Epithelial cell of proximal tubule (primary cell): ENCODE measurements at places on chromosomes 16 and 17. TPM values are rescaled to one million over a fixed set of nuclear protein-coding genes. Genes with fewer than 3 reads are reported as not detected.
A peak's percentile ranks its signal among the peaks of the same experiment; 100 is the strongest.

GRCh38 chr16:15752717-15753488 is 102.9 kb downstream of the NDE1 start:
- DNase-seq = no peak

DNA sequence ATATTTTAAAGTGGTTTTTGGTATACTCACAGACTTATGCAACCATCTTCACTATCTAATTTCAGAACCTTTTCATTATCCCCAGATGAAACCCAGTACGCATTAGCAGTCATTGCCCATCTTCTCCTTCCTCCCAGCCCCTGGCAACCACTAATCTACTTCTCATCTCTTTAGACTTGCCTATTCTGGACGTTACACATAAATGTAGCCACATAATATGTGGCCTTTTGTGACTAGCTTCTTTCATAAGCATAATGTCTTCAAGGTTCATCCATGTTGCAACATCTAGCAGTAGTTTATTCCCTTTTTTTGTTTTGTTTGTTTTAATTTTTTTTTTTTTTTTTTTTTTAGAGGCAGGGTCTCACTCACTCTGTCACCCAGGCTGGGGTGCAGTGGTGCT is 28.5 kb upstream of the C17orf107 start:
- no peak for DNase-seq

- peak; percentile 61 for DNase-seq
These were observed 53.1 kb downstream of the MRM3 start for GRCh38 chr17:835263-835662.

DNA sequence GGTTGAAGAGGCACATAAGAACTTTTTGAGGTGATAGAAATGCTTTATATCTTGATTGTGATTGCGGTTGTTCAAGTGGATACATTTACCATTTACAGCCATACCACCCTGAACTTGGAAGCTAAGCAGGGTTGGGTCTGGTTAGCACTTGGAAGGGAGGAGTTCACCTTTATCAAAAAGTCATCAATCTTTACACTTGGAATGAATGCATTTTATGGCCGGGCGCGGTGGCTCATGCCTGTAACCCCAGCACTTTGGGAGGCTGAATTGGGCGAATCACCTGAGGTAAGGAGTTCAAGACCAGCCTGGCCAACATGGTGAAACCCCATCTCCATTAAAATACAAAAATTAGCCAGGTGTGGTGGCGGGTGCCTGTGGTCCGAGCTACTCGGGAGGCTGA is 9.5 kb upstream of the GJD3 start:
- DNase-seq = no peak

DNA sequence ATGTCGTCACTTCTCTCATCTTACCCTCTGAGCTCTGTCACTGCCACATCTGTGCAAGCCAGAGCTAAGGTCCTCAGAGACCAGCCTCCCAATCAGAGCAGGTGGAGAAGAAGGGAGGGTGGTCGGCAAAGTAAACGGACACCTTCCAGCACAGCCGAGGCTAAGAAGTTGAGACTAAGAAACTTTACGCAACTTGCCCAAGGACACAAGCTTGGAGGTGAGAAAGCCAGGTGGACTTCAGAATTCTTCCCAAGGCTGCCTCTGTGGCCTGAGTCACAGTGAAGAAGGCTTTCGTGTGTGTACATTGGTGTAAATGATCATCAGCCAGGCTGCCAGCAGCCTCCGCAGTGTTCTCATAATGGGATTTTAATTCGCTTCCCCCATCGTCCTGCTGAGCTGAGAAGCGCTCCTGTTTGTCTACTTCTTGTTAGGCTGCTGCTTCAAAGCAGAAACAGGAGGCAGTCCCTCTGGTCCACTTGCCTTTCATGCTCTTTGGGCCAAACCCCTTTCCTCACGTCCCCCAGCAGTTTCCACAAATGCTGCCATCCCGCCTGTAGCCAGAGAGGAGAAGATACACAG is 125.0 kb upstream of the RPL38 start:
- DNase-seq = no peak

- no peak for DNase-seq
These were observed 11.4 kb upstream of the MRPS23 start for GRCh38 chr17:57861000-57861789.

- DNase-seq = no peak
These were observed 157.7 kb downstream of the CCDC182 start for GRCh38 chr17:57587193-57587969.

GRCh38 chr17:2028737-2029136 is 1.2 kb upstream of the DPH1 start:
- no peak for DNase-seq

- no peak for DNase-seq
These were observed 151.1 kb downstream of the AHSP start for GRCh38 chr16:31678649-31679325.

GRCh38 chr16:89481356-89481955 is 8.9 kb downstream of the ANKRD11 start:
- no peak for DNase-seq

- no peak for DNase-seq
These were observed 171.9 kb upstream of the ZNF267 start for GRCh38 chr16:31701734-31702133.

DNA sequence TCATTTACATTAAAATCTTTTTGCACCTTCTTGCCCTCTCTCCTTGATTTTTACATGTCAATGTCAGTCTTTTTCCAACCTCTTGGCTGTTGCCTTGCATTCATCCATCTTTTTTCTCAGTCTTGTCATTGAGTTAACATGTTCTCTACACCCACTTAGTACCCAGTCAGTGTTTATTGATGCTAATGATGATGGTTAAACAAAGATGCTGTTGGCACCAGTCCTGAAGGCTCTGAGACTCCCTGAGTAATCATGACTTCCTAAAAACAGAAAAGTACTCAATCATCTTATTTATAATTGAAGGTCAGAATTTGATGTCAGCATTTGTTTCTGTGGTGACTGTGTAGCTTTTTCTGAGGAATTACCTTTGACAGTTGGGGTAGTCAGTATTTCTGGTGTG is 104.5 kb downstream of the NLK start:
- no peak for DNase-seq

GRCh38 chr17:43636426-43636825 is 25.3 kb downstream of the MEOX1 start:
- no peak for DNase-seq

GRCh38 chr16:89018282-89019158 is 41.5 kb upstream of the CBFA2T3 start:
- DNase-seq = no peak

DNA sequence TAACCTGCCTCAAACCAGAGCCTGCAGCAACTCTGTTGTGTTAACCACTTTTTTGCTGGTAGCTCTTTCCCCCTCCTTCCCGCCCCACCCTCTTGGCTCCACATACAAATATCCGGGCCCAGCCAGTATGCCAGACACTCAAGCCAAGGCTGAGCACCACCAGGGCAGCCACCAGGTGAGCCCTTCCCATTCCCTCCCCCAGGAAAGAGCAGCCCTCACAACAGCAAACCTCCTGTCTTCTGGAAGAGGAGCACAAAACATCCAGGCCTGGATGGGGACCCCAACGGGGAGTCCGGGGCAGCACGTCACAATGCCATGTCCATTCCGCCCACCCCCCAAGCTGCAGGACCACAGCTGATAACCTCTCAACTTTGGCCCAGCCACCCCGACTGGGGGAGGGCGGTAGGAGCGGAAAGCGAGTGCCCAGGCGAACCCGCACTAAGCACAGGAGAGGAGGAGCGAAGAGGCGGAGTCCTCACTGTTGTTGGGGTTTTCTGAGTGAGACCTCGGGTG is 757 bp downstream of the ORMDL3 start:
- DNase-seq = no peak

DNA sequence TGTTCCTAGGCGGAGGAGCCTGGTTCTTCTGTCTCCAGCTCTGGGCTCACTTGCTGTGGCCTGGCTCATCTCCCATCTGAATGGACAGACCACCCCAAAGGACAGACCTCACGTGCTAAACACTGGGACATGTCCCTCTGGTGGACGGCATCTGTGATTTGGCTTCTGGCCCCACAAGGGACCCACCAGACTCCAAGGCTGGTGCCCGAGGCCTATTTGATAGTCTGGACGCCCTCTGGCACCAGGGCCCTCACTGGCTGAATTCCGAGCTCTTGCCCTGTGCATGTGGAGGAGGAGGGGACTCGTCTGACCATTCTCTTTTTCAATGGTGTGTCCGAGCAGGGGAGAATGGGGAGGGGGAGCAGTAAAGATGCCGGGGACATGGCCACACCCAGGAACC is 62.8 kb upstream of the LGALS9 start:
- no peak for DNase-seq

DNA sequence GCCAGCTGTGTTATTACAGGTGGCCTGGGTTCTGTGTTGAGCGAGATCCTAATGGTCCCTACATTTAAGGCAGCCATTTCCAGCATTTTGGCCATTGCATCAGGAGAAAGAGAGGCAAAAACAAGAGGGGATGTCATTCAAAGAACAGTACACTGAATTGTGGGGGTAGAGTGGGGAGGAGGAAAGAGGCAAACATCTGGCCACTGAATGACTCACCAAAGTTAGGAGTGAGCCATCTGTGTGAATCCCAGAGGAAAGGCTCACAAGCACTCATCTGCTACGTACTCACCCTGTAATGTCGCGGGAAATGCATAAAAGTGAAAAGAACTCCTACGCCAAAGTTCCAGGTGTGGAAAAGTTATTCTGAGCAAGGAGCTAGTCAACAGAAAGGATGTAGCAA is 16.7 kb downstream of the KRABD2 start:
- DNase-seq = no peak

- DNase-seq = no peak
These were observed 27.1 kb downstream of the TMEM235 start for GRCh38 chr17:78258323-78259191.

DNA sequence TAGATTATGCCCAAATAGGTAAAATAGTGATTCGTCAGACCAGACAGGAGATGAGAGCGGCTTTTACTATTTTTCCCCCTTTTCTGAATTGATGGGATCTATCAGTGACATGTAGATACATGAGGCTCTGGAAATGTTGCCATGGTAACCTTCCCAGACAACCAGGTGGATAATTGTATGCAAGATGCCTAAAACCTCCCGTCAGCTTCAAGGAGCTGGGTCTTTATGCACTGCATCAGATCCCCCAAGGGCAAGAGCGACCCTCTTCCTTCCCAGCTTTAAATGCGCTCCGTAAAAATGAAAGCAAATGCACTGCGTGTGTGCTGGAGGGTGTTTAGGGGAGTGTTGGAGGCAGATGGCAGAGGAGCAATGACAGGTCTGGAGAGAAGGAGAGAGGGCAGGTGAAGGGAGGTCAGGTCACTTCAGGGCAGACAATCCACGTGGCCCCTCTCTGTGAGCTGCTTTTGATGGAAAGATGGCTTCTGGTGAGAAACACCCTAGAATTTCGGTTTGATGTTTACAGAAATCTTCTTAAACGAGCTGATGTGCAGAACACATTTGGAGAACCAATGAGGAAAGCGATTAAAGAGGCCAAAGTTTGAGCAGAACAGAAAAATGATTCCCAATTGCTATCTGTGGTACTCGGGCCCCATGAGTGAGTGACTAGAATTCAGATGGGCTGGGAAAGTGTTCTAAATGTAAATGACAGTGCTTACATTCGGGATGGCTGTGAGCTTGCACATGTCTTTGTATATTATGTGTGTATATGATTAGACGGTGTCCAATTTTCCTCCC is 461.7 kb upstream of the HSBP1 start:
- DNase-seq = no peak

GRCh38 chr16:49740256-49740655 is 115.7 kb downstream of the ZNF423 start:
- no peak for DNase-seq

GRCh38 chr17:9026741-9027140 is 5.4 kb downstream of the NTN1 start:
- DNase-seq = no peak

GRCh38 chr16:5854027-5854426 is 756.4 kb upstream of the EEF2KMT start:
- no peak for DNase-seq

DNA sequence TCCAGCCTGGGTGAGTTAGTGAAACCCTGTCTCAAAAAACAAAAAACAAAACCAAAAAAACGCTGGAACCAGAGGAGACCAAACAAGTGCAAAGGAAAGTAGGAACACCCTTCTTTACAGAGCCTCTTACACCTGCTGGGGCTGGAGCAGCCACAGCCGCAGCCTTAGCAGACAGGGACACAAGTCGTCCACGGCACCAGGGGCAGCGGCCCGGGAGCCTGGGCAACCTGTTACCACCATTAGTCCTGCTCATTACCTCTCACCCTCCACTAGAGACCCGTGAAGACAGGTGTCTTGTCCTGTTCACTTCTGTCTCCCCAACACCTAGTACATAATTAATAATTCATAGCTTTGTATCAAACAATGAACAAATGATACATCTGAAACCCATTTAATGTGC is 83.6 kb downstream of the C16orf78 start:
- DNase-seq = no peak

- DNase-seq = no peak
These were observed 3.5 kb upstream of the ARMC5 start for GRCh38 chr16:31455601-31456314.

DNA sequence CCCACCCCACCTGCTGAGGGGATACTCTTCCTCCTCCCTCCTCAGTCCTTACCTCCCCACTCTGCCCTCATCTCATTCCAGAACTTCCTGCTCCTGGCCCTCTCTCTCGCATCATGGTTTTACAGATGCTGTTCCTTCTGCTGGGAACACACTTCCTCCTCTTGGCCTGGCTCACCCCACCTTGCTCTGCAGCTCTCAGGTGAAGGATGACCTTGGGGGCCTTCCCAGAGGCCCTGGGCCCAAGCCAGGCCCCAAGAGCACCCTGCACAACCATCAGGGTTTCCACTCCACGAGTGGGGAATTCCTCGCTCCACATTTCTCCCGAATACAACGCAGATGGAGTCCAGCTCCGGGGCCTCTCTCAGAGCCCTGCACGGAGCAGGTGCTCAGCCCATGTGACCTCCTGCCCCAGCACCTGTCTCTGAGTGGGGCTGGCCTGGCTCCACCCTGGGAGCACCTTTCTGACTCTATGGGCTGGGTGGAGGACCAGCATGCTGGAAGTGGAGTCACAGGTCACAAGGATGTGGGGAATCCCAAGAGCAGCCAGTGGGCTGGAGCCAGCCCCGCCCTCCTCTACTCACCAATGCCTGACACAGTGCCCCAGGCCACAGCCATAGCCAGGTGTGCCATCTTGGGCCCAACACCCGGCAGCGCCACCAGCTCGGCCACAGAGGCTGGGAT is 4.5 kb downstream of the NTHL1 start:
- no peak for DNase-seq

DNA sequence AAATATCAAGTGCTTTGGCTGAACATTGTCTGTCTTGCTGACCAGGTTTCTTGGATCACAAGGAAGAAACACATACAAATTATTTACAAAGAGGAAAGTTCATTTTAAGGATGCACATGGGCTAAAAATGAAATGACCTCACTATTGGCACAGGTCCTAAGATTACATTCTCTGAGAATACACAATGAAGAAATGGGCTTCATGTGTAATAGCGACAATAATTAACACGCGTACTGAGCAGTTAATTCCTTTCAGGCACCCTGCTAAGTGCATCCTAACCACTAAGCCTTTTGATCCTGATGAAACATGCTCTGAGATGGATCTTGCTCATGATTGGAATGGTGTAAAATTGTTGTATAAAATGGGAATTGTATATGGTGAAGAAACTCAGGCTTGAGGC is 429.0 kb downstream of the HS3ST4 start:
- DNase-seq = no peak

GRCh38 chr16:20821682-20822081 is 15.4 kb downstream of the REXO5 start:
- DNase-seq = no peak

Gene MBTPS1
- 56.2 and 76.3 TPM in 2 replicates for total RNA-seq

Gene FN3KRP
- 25.4 and 32.4 TPM in 2 replicates for total RNA-seq

Gene PNMT
- total RNA-seq = not detected in 2 replicates

Gene CACNG3
- not detected in 2 replicates for total RNA-seq

Gene KRTAP9-2
- not detected in 2 replicates for total RNA-seq

Gene DHRS7C
- not detected in 2 replicates for total RNA-seq

Gene WNK4
- total RNA-seq = 2.3 and 11.3 TPM in 2 replicates

Gene YBX2
- 0.14 and 0.35 TPM in 2 replicates for total RNA-seq

Gene ATP1B2
- not detected in 2 replicates for total RNA-seq

Gene TSNAXIP1
- 0.07 and 0.52 TPM in 2 replicates for total RNA-seq
